LHCN-M2 (cell line): ENCODE measurements at places on chromosomes 1 and 21. TPM values are rescaled to one million over a fixed set of nuclear protein-coding genes. Genes with fewer than 3 reads are reported as not detected.

DNA sequence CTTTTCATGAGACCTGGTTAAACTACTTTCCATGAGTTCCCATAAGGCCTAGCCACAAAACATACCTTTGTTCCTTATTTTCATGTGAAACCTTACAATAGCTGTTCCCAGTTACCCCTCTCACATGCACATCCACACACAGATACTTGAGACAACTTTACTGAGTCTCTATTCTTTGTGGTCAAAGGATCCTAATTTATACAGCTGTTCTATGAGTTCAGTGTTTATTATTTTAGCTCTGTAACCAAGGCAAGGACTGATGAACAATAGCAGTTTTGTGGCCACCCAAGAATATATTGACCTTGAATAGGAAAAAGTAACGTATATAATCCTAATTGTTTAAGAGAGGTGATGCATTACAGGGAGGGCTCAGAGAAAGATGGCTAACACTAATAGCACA lies 160.5 kb upstream of the CACYBP start:
- DNase-seq, result peak; percentile 94

- peak; percentile 47 for DNase-seq
Observed at GRCh38 chr1:89149229-89149628, 23.3 kb upstream of the GBP2 start.

The TRIM67 gene
- not detected in 2 replicates for total RNA-seq

GRCh38 chr1:19981507-19982312 lies 2.3 kb upstream of the PLA2G2A start:
- no peak for DNase-seq

- peak; percentile 98 for DNase-seq
Observed at GRCh38 chr1:42940851-42941639, 17.6 kb downstream of the SLC2A1 start.

DNA sequence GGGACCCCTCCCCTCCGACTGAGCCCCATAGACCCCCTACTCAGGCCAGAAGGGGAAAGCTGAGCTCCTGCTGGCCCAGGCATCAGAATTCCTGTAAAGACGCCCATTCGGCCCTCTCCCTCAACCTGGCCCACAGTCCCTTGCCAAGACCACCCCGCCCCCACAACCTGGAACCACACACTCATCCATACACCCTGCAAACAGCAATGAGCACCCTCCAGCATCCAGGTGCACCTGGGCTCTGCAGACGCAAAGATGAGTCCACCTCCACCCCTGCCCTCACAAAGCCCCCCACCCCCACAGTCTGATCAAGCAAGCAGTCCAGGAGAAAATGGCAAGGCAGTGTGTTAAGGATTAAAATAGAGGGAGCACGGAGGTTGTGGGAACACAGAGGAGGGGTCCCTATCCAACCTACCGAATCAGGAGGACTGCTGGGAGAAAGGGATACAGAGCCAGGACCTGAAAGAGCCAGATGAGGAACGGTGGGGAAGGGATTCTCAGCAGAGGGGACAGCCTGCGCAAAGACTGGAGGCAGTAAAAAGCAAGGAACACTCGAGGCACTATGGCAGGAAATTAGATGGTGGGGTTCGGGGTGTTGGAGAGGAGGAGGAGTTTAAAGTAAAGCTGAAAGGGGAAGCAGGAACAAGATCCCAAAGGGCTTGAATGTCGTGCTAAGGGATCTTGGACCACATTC lies 67.3 kb upstream of the LAPTM5 start:
- DNase-seq, result no peak

DNA sequence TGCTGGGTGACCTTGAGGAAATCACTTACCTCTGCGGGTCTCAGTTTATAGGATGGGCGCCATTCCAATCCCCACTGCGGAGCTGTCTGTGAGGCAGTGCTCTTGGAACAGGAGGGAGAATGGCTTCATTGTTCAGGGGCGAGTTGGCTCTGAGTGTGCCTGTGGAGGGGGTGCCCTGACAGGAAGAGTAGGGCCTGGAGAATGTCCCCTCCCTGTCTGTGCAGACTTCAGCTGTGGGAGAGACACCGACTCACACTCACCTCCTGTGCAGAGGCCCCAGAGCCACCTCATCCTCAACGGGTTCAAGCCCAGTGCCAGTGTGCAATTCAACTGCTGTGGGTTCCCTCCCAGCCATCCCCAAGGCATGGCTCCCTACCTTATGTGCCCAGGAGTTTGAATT lies 17.1 kb downstream of the ADORA1 start:
- DNase-seq, result no peak

GRCh38 chr1:214469290-214469689 lies 82.1 kb downstream of the PTPN14 start:
- DNase-seq, result no peak

DNA sequence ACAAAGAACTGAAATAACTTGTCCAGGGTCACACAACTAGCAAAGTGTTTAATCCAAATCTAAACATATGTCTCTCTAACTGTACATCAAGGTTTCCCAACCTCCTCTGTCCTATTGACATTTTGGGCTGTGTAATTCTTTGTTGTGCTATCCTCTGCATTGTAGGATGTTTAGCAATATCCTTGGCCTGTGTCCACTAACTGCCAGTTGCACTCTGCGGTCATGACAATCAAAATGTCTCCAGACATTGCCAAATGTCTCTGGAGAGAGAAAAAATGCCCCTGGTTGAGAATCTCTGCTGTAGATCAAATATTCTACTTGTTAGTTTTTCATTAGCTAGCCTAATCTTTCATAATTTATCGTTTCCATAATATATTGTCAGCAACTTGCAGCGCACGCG lies 353.4 kb upstream of the NEGR1 start:
- DNase-seq, result peak; percentile 86

The PTAFR gene
- under 0.01 TPM in 1 of 2 replicates, not detected in the other for total RNA-seq

DNA sequence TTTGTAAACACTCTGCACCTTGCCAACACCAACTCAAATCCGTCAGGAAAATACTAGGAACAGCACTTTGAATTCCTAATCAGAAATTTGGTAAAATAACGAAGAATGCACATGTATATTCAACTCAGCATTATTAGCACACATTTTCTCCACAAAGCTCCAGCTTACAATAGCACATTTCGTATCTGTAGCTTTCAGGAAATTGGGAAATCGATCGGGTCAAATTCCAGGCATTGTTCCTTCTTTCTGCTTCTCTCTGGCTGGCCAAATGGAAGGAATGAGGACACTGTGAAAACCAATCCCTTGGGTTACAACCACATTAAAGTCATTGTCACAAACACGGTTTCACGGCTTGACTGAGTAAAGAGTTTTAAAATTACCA lies 58.6 kb downstream of the NPHP4 start:
- DNase-seq, result no peak

The IGSF21 gene
- not detected in 2 replicates for total RNA-seq

The PGBD5 gene
- total RNA-seq, result 0.06 and 0.29 TPM in 2 replicates

DNA sequence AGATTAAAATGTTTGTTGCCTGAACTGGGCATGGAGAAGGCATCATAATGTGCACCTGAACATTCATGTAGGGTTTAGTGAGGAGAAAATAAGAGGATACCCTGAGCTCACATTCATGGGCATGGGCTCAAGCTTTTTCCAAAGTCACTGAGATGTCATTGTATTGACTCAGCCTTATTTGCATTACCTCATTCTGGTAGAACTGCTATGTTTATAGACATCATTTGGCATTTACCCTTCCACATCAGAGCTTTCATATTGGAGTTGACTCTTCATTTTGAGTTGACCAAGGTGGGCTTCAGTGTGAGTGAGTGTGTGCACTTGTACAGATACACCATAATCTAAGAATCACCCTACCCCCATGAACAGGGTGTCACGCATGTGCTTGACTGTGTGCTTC lies 143.2 kb downstream of the PBX1 start:
- no peak for DNase-seq

The LIPI gene
- not detected in 2 replicates for total RNA-seq

The LAD1 gene
- total RNA-seq, result 0.64 and 2.2 TPM in 2 replicates

- DNase-seq, result no peak
Observed at GRCh38 chr1:233245191-233245765, 50.2 kb downstream of the PCNX2 start.

DNA sequence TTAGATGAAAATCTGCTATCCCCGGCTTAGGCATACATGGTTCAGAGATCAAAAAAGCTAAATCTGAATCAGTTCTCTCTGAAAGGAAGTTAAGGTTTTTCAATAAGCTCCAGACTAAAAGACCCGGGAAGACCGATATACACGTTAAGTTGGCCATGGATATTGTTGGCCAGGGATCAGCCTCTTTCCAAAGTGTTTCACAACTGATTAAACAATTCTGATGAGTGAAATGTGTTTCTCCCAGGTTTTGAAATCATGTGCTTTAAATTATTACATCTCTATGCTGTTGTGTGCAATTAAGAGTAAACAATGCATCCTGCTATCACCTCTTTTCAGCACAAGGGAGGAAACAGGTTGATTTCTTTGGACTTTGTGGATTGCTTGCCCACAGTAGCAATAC lies 23.7 kb upstream of the GNG12 start:
- no peak for DNase-seq

The GPR37L1 gene
- total RNA-seq, result 0.06 TPM in 1 of 2 replicates, not detected in the other

The C1orf159 gene
- total RNA-seq, result 18.8 and 26.5 TPM in 2 replicates

DNA sequence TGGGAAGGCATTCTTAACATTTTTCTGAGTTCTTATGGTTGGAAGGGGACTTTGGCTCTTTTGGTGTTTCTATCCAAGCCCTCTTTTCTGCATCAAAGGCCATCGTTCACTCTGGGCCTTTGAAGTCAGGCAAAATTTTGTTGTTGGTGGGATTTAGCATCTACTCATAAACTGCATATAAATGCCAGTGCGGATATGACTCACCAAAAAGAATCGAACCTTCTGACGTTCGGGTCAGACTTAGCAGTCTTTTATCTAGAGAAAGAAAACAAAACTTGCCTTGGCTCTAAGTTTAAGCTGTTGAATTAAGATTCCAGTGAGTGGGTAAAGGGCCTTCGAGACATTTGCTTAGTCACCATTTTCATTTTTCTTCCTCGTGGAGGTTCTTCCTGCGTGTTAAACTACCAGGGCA lies 51.4 kb downstream of the EVA1C start:
- peak; percentile 88 for DNase-seq

The SFT2D2 gene
- 31.1 and 37.4 TPM in 2 replicates for total RNA-seq

GRCh38 chr1:209825591-209826434 lies 2.0 kb upstream of the UTP25 start:
- no peak for DNase-seq

DNA sequence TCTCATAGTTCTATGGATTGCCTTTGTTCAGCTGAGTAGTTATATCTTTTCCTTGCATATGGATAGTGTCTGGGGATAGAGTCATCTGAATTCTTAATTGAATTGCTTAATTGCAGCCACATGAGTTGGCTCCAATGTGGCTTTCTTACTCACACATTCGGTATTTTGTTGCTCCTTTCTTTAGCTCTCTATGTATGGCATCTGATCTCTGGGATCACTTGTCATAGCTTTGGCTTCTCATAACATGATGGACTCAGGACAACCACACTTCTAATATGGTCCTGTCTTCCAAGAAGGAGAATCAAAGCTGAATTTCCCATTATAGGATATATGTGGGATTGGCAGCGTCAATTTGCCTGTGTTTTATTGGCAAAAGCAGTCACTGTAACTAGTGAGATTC lies 716.2 kb downstream of the NCAM2 start:
- peak; percentile 87 for DNase-seq

The WDR4 gene
- 16.9 and 19.6 TPM in 2 replicates for total RNA-seq

The LAMB3 gene
- total RNA-seq, result 3.8 and 5.3 TPM in 2 replicates

GRCh38 chr1:66951513-66951912 lies 26.7 kb downstream of the MIER1 start:
- DNase-seq, result peak; percentile 61

DNA sequence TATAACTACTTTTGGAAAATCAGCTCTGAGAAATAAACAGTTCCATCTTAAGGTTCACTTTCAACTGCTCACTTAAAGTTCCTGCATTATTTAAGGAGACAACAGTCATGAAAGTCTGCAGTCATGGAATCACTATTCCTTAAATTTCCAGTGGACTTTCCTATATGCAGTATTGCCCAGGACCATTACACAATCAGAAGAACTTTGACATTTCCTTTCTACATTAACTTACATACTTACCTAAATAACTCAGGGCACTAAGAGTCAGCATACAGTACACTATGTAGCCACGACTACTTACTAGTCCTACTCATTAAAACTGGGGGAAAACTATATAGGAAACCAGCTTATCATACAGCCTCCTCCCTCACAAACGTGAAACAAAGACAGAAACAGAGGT lies 220.1 kb downstream of the SLC45A1 start:
- no peak for DNase-seq

- no peak for DNase-seq
Observed at GRCh38 chr1:119160409-119160808, 20.0 kb upstream of the WARS2 start.

- no peak for DNase-seq
Observed at GRCh38 chr1:38892976-38893375, 11.6 kb upstream of the GJA9 start.

The HSD3B2 gene
- not detected in 2 replicates for total RNA-seq

DNA sequence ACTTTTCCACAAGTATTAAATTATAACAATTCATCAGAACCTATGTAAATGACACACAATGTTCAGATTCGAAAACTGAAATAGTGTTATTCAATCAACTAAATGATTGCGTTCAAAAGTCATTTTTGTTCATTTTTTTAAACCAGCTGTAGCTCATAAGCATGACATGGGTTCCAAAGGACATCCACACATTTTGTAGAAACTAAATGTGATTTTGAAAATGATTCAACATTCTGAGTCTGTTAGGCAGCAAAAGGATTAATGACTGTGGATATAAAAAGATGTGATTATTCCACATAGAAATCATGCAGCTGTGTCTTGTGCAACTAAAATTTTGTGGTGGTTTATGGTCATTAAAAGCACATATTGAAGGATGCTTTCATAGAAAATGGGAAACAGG lies 204.5 kb downstream of the BRINP3 start:
- DNase-seq, result peak; percentile 7

- peak; percentile 6 for DNase-seq
Observed at GRCh38 chr1:152348447-152348846, 11.4 kb downstream of the FLG2 start.

- no peak for DNase-seq
Observed at GRCh38 chr1:229209816-229210215, 61.1 kb upstream of the RAB4A start.
